NCI-H748 treated with DMSO at 0.1 percent for 48 hours (cell line): ENCODE measurements at places on chromosomes 5 and 9.

DNA sequence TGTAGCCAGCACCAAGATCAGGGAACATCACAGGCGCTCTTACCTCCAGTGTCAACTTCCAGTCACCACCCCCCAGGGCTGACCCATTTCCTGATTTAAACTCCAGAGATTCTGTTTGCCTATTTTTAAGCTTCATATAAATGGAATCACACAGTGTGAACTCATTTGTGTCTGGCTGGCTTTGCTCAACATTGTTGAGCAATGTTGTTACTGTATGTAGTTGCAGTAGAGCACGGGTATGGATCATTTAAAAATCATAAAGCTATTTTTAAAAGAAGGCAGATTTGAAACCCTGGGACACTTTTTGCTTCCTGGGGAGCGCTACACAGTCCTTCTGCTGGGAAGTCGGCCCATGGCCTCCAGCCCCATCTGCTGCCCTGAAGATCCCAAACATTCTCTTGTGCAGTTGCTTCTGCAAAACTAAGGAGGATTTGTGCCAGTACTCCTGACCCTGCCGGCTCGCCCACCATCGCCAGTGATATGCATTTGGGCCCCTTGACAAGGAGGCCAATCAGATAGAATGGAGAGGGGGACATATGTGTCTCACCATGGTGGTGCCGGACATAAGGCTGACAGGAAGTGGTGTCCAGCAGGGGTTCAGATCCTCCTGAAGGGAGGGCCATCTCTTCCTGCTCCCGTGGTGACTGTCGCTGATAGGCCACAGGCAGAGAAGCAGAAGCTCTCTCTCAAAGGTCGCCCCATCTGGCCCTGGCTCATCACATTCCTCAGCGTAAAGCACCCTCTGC is 13.3 kb downstream of the DCANP1 start:
- no peak for DNase-seq

DNA sequence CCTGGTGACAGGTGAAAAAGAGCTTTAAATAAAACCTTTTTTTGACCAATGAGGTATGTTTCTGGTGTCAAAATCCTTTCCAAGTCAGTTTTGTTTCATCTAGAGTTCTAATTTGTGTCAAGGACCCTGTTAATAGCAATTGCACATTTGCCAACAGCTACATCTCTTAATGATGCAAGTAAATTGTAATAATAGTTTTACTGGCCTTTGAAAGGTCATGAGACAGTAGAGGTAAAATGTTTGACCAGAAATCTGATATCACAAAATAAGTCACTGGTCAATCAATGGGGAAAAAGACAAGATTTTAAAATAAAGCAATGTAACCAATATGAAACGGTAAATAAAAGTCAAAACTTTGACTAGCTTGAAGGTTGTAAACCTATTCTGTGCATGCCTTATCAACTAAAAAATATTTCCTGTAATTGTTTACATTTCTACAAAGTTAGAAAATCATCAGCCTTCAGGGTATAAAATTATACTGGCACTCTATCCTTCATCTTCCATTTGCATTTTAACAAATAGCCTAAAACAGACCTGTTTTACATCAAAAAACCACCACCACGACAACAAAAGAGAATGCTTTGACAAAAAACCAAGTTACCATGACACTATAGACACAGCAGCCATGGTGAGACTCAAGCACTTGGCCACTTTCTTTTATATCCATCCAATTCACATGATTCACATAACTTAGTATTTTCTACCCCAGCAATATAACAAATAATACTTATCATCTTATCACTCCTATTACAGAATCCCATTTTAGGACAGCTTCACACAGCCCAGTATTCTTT is 3.0 kb downstream of the NADK2 start:
- DNase-seq: no peak

- DNase-seq: no peak
These were observed 126.9 kb downstream of the KCNIP1 start for GRCh38 chr5:170630711-170631141.

DNA sequence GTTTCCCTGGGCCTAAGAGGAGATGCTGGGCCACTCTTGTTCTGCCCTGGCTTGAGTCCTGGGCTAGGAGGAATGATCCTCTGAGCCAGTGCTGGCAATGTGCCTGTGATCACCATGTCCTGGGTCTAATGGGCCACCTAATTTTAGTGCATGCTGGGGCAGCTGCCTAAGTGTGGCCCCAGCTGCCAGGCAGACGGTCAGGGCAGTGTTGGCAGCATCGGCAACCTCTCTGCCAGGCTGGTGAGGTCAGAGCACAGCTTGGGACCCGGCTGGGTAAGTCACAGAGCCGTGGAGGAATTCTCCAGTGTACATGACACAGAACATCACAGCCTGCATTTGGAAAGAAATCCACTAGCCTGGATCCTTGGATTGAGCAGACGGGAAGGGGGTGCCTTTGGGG is 21.4 kb upstream of the PITX1 start:
- no peak for DNase-seq

- DNase-seq: no peak
These were observed 75.1 kb upstream of the IER5L start for GRCh38 chr9:129252937-129253802.

DNA sequence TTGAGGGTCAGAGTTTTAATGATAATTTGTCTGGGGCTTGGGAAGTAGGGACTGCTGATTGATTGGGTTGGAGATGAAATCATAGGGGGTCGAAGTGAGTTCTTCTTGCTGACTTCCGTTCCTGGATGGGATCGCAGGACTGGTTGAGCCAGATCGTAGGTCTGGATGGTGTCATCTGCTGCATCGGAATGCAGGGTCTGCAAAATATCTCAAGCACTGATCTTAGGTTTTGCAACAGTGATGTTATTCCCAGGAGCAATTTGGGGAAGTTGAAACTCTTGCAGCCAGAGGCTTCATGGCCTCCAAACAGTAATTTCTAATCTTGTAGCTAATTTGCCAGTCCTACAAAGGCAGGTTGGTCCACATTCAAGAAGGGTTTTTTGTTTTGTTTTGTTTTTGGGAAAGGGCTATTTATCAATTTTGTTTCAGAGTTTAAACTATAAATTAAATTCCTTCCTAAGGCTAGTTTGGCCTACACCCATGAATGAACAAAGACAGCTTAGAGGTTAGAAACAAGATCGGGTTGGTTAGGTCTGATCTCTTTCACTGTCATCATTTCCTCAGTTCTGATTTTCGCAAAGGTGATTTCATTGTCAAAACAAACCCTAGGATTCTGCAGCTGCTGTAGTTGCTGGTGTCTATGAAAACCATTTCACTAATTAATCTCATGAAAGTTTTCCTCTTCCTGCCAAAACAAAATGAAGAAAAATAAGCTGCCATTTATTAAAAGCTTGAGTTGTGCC is 388.0 kb downstream of the TMEM232 start:
- no peak for DNase-seq

DNA sequence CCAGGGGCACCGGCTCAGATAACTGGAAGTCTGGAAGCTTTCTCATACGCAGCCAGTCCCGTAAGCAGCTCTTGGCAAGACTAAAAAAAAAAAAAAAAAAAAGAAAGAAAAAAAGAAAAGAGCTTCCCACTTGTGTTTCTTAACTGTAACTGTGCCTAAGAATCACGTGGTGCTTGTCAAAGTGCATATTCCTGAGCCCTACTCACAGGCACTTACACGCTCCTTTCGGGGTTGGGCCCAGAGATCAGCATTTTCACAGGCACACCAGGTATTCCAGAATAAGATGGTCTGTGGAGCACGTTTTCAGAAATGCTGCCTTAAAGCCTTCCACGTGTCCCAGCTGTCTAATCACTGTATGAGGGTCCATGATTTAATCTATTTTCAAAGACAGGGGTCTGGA is 22.6 kb upstream of the SH3GL2 start:
- no peak for DNase-seq

GRCh38 chr5:175226506-175226905 is 217.5 kb downstream of the DRD1 start:
- no peak for DNase-seq

GRCh38 chr5:95711501-95712346 is 19.4 kb upstream of the RHOBTB3 start:
- no peak for DNase-seq

GRCh38 chr9:14616188-14616982 is 76.8 kb downstream of the ZDHHC21 start:
- DNase-seq: peak; percentile 78
